ENCODE measurements at places on chromosomes 7 and 10.

GRCh38 chr10:103598654-103599115, 105.2 kb downstream of the NEURL1 start:
- DNase-seq = peak; percentile 3

GRCh38 chr7:1630700-1631336, 39.3 kb upstream of the ELFN1 start:
- DNase-seq = no peak

- DNase-seq = peak; percentile 94
Measured at GRCh38 chr10:118792526-118792925, 37.8 kb upstream of the CACUL1 start.

DNA sequence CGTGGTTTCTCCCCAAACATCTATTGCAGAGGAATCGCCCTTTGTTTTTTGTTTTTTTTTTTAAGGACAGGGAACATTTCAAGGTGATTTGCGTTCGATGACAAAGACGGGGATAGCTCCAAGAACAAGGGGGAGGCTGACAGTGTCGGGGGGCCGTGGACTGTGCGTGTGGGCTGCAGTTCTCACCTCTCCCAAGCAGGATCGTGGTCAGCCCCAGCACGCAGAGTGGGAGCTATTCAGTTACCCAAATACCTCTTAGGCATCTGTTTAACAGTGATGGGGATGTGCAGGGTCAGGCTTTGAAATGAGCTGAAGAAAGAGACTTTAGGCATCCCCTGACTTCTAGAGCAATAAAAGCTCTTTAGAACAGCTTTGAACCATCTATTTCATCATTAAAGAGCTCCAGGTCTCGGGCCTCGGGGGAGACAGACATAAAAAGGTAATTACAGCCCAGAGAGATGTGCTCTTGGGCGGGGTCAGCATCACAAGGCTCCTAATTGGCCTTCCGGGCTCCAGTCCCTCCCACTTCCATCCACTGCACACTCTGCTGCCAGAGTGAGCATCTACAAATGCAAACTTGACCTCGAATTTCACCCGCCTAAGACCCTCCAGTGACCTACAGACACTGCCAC, 97.3 kb downstream of the MYL10 start:
- no peak for DNase-seq

DNA sequence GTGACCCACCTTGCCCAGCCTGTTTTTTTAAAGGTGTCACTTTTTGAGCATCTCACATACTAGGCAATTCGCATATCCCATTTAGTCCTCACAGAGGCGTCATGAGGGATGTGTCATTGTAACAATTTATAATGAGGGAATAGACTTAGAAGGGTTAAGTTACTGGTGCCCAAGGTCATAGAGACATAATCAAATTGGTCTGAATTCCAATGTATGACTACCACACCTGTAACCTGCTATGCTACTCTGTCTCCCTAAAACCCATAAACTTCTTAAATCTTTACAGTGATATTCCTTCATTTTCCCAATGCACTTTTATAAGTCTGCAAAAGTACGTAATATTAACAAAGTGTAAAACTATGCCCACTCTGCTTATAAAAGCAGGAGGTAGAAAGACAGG, 7.1 kb downstream of the ZMYND11 start:
- DNase-seq = no peak

- no peak for DNase-seq
Measured at GRCh38 chr10:61157182-61157581, 213.2 kb upstream of the RHOBTB1 start.

DNA sequence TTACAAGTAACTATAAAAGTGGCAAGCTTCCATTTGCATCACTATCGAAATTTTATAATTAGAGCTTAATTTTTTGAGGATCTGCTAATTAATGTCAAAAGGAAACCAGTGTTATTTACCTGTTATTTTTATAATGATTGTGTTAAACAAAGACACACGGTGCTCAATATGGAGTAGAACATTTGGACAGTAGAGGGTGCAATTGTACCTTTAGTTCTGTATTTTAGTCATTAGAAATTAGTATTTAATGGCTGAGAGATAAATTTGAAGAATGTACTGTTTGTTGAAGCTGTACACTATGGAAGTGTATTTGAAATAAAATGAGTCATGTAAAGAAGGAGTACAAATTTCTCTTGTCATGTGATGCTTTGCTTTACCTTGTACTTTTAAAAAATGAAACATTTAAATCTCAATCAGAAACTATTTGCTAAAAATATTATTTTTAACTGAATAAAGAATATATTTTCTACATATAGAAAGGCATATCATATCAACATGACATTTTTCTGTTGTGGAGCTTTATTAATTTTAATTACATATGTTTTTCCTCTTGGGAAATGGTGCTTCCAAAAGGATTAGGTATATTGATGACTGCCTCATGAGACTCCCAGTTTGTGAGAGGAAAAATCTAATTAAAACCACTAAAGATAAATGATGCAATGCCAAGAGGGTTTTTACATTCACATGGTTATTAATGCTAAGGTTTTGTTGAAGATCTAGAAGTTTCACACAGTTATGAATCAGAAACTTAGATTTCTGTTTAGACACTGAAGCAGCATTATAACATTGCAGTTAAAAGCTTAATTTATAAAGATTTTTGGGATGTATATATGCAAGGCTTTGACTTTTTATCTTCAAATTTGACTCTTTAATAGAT, 10.4 kb upstream of the PRKG1 start:
- DNase-seq = no peak

GRCh38 chr10:73609116-73609515, 18.0 kb upstream of the USP54 start:
- no peak for DNase-seq

DNA sequence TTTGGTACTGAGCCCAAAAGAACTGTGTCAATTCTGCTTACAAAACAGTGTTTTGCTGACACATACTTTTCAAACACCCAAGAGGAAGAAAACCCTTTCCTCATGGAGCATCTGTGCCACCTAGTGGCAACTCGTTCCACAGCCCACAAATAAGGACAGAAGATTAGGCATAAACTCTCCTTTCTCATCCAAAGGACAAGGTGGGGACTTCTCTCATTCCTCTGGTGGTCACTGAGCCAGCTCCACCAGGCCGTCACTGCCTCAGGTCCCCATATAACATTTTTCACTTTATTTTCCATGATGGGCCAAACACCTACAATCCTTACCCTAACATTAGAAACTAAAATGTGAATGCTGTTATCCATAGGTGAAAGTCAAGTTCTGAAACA, 76.9 kb downstream of the RNF216 start:
- peak; percentile 80 for DNase-seq

GRCh38 chr7:38905056-38905759, 3.8 kb downstream of the VPS41 start:
- no peak for DNase-seq

- DNase-seq = peak; percentile 73
Measured at GRCh38 chr7:139645572-139646523, 122.4 kb downstream of the CLEC2L start.

GRCh38 chr10:96910488-96911395, 78.6 kb downstream of the LCOR start:
- DNase-seq = peak; percentile 7

- no peak for DNase-seq
Measured at GRCh38 chr10:46091080-46091827, 45.2 kb upstream of the MSMB start.
